Activated T-cell treated with anti-CD3 and anti-CD28 coated beads, Interleukin-2, amount 50 U/mL, for 4 hours (primary cell): ENCODE measurements at places on chromosomes 7 and 10. TPM values are rescaled to one million over a fixed set of nuclear protein-coding genes. Genes with fewer than 3 reads are reported as not detected.

The LIPN gene
- not detected for total RNA-seq

The TLX1 gene
- total RNA-seq, result not detected

The NEURL1 gene
- total RNA-seq, result 0.84 TPM

The PLEKHS1 gene
- total RNA-seq, result not detected

The GIMAP1 gene
- total RNA-seq, result 2.7 TPM

The SEMA3C gene
- total RNA-seq, result 0.13 TPM

The TCF7L2 gene
- 1.9 TPM for total RNA-seq

The LIPK gene
- not detected for total RNA-seq

The IL2RA gene
- 698 TPM for total RNA-seq

The FAM180A gene
- not detected for total RNA-seq

The GBX1 gene
- total RNA-seq, result not detected

The SLC18A3 gene
- not detected for total RNA-seq

The NEUROD6 gene
- total RNA-seq, result not detected

The RNF32 gene
- 0.43 TPM for total RNA-seq
